Right ventricle myocardium superior (tissue), 1 donor: ENCODE measurements at places on chromosomes 2 and 18. TPM values are rescaled to one million over a fixed set of nuclear protein-coding genes. Genes with fewer than 3 reads are reported as not detected.

- no peak for DNase-seq
Measured at GRCh38 chr2:160862226-160862625, 298.0 kb upstream of the TANK start.

NEURL3 gene
- not detected for total RNA-seq

DNA sequence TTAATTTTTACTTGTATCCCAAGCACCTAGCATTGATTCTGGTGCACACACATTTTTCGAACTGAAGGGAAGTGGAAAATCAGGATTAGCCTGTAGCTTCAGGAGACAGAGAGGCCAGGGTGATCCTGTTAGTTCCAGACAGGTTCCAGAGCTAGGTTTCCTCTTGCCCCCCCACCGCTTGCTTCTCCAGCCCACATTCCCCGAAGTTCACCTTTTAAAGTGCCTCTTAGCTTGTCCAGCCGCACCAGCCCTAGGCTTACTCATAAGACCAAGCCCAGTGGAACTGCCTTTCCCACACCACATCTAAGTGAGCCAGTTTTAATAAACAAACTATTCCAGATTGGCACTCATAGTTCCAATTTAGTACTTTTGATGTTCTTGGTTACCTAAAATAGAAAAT, 898.6 kb upstream of the KLHL29 start:
- DNase-seq, result no peak

AGAP1 gene
- total RNA-seq, result 25.4 TPM

C2orf15 gene
- total RNA-seq, result 0.22 TPM

GRCh38 chr2:196607073-196607472, 32.4 kb upstream of the CCDC150 start:
- DNase-seq, result no peak

- no peak for DNase-seq
Measured at GRCh38 chr2:66576311-66576560, 141.3 kb downstream of the MEIS1 start.

DNA sequence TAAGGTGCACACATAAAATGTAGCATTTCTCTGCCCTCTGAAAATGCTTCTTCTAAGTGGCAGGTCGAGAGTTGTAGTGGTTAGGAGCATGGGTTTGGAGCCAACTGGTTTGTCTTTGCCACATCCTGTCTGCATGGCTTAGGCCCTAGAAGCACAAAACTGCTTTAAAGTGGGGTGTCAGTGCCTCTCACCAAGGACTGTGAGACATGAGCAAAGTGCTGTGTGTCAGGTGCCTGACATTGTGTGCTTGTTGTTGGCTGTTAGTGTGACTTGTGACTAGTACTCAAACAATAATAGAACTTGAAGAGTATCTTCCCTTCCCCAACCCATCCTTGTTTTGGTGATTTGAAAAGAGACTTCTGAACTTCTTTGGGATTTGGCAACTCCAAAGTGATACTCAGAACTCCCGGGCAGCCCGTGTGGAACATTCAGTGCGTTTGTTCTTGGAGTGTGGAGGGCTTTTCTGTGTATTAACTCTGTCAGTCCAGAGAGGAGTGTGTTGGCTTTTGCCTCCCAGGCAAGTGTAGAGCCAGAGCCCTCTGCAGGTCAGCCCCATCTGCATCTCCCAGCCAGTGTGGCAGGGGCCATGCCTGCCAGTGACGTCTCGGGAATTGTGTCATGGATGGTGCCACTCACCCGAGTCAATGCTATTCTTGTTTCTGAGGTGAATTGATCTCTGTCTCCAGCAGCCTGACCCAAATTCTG, 5.0 kb downstream of the MGAT5 start:
- DNase-seq, result peak; percentile 59

GRCh38 chr2:44351676-44352075, 9.6 kb downstream of the PREPL start:
- no peak for DNase-seq

DNA sequence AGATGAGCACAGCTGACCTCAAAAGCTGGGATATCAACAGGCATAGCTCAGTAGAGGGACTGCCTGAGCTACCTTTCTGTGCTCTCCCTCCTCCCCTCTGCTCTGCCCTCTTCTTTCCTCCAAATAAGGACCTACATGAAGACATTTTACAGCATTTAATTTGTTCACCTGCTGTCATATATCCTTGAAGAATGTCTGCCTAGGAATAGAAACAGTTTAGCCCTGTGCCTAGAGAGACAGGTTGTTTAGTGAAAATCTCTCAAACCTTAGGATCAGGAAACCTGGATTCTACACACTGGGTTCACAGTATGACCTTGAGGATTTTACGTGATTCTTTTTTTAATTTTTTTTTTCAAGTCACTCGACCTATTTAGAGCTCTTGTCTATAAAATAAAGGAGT, 213.0 kb upstream of the SETBP1 start:
- no peak for DNase-seq
